Hematopoietic multipotent progenitor cell treated with erythropoietin and hydrocortisone succinate and interleukin-3 and kit ligand, for 8 days (in vitro differentiated cells): ENCODE measurements at places on chromosomes 6 and 20.

- peak; percentile 89 for DNase-seq
These were observed 95.5 kb upstream of the SCGN start for GRCh38 chr6:25556516-25556915.

DNA sequence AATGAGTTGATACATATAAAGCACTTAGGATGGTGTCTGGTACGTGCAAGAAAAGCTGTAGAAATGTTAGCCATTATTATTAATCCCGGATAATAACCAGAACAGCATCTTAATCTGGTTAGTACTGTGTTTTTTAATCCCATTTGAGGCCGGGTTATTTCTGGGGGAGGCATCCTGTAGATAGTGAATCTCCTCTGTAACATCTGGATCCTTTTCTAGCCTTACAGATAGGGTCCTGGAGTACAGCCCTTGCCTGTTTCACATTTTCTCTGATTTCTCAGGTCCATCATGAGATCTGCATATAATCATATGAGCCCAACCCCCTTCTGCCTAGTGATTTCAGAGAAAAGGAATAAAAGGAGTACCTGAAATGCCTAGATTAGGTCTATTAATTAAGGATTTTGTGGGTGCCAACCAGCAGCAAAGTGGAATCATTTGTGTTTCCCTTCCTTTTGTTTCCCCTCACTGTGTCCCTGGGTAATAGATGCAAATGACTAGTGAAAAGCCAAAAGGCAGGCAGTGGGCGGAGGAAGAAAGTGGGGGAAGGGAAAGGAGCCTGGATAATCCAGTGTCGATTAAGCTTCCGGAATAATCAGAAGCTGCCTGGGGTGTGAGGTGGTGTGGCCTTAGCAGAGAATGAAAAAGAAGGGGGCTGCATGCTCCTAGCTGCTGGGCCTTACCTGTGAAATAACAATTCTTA is 88.9 kb downstream of the SOBP start:
- no peak for DNase-seq

- no peak for DNase-seq
These were observed 61.8 kb upstream of the NEDD9 start for GRCh38 chr6:11294228-11294627.

GRCh38 chr6:39169448-39170344 is 54.7 kb upstream of the SAYSD1 start:
- no peak for DNase-seq

GRCh38 chr6:161482517-161482858 is 208.6 kb upstream of the AGPAT4 start:
- DNase-seq, result no peak

GRCh38 chr20:49306903-49307620 is 29.2 kb upstream of the ZNFX1 start:
- DNase-seq, result no peak

DNA sequence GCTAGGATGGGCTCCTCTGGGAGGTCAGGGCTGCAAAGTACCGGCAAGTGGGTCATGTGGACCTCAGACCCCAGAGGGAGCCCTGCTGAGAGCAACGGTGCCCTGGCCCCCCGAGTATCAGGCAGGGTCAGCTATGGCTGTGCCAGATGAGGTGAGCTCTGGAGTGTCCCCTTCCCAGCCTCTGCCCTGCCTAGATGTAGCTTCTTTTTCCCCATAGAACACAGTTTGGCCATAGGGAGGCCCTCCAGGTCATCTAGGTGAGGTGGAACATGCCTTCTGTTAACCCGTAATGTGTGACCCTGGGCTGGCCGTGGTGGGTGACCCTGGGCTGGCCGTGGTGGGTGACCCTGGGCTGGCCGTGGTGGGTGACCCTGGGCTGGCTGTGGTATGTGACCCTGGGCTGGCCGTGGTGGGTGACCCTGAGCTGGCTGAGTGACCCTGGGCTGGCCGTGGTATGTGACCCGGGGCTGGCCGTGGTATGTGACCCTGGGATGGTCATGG is 21.2 kb upstream of the PCMTD2 start:
- DNase-seq, result no peak

DNA sequence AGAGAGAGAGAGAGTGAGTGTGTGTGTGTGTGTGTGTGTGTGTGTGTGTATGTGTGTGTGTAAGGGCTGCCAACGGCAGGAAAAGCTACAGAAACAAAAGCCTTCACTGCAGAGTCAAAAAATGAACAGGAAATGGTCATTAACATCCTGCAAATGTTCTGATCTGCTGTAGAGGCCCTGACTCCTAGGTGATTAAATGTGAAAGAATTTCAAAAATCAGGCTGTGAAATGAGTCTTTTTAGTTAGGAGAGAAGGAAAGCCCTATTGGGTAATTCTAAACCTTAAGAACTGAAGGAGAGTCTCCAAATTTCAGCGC is 166.5 kb upstream of the MYLIP start:
- DNase-seq, result no peak

DNA sequence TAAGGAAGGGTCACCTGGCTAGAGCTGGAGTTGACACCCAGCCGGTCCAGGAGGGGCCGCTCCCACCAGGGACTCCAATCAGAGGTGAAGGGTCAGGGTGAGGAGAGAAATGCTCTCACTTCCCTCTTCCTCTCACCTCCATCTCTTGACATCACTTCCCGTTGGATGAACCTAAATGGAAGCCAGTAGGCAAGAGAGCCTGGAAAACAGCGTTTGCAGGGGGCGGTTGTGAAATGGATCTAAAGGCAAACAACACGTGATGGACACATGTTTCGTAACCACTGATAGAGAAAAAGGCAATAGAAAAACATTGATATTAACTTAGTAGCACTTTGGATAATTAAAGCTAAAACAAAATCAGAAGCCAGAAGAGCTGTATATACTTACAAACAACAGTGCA is 105.6 kb upstream of the FOXA2 start:
- DNase-seq, result no peak

- DNase-seq, result no peak
These were observed 26.7 kb downstream of the KAT14 start for GRCh38 chr20:18164356-18164755.

GRCh38 chr6:108557494-108558371 is 3.0 kb upstream of the FOXO3 start:
- DNase-seq, result peak; percentile 77

DNA sequence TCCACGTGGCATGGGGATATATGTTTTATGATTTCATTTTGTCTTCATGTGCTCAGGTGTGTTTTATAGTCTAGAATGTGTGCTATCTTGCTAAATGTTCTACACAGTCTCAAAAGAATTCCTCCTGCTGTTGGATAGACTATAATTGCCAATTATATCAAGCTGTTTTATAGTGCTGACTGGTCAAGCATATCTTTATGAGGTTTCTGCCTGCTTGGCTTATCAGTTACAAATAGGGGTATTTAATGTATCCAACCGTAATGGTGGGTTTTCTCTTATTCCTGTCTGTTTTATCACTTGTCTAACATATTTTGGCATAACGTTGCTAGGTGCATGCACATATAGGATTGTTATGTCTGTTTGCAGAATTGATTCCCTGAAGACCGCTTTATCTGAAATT is 201.3 kb downstream of the EYS start:
- DNase-seq, result no peak

DNA sequence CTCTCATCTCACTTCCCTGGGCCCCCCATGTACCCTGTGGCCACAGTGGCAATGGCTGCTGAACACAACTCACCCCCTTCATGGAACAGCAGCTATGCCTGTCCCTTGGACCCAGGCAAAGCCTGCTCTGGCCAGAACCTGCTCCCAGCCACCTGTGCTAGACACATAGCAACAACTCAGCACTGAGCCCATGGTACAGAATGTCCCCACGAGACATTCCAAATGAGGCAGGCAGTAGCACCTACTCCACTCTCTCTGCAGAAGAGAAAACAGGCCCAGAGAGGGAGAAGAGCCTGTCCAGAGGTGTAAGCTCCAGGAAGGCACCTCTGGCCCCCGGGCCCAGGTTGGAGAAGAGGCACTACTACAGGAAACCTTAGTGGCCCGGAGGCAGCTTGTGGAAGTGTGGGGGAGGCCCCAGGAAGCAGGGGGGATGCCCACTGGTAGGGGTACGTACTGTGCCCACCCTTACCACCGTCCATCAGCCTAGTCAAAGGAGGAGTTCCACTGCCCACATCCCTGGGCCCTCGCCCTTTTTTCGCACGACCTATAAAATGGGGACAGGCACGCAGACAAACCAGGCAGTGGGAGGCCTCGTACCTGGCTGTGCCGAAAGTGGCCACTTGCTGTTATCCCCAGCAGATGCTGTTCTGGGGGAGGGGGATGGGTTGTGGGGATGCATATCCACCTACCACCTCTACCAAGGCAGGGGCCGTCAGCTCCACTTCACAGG is 97.2 kb downstream of the ASXL1 start:
- DNase-seq, result no peak

DNA sequence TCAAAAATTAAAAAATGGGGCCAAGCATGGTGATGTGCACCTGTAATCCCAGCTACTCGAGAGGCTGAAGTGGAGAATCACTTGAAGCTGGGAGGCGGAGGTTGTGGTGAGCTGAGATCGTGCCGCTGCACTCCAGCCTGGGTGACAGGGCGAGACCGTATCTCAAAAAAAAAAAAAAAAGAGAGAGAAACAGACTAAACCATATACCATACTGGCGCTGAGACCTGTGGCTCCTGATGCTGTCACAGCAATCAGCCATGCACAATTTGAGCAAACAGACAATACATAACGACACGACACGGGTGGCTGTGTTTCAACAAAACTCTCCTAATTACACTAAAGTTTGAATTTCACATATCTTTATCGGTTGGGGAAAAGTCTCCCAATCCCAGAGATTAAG is 14.9 kb upstream of the CBFA2T2 start:
- no peak for DNase-seq

DNA sequence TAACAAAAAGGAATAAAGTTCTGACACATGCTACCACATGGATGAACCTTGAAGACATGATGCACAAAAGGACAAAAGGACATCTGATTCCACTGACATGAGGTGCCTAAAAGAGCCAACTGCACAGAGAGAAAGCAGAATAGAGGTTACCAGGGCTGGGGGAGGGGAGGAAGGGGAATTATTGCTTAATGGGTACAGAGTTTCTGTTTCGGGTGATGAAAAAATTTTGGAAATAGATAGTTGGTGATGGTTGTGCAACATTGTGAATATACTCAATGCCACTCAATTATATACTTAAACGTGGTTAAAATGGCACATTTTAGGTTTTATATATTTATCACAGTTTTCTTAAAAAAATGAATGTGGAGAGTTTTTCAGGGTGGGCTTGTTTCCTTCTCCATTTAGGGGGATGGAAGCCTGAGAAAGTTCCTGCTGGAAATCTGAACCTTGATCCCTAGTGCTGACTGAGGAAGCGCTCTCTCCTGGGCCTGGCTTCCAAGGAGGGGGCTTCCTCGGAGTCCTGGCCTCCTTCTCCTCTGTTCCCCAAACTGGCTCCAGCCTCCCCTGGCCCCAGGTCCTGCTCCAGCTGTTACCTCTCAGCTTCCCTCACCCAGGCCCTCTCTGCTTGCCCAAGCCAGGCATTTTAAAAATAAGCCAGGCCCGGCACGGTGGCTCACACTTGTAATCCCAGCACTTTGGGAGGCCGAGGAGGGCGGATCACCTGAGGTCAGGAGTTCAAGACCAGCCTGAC is 79.2 kb downstream of the NOL4L start:
- no peak for DNase-seq

DNA sequence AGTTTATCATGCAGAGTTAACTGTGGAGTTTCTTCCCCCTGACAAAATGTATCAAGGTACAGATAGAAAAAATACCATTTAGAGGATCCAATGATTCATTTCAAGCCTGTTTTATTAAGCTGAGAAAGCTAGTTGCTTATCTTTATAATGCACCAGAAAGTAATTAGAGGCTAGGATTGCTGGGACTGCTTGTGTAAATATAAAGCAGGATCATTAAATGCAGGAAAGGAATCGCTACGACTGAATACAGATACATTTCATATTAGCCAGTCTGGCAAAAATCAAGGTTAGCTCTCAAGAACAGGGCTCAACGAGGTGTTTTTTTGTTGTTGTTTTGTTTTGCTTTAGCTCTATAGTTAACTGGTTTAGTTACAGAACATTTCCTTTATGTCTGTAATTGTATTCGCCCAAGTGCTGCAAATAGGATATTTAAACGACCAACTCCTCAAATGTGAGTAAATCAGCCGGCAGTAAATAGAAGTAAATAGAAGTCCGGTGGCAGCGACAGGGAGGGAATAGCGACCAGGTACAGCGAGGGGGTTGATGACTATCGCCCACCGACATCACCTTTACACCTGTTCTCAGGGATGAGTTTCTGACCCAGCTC is 748 bp downstream of the UBE2J1 start:
- DNase-seq, result peak; percentile 23

DNA sequence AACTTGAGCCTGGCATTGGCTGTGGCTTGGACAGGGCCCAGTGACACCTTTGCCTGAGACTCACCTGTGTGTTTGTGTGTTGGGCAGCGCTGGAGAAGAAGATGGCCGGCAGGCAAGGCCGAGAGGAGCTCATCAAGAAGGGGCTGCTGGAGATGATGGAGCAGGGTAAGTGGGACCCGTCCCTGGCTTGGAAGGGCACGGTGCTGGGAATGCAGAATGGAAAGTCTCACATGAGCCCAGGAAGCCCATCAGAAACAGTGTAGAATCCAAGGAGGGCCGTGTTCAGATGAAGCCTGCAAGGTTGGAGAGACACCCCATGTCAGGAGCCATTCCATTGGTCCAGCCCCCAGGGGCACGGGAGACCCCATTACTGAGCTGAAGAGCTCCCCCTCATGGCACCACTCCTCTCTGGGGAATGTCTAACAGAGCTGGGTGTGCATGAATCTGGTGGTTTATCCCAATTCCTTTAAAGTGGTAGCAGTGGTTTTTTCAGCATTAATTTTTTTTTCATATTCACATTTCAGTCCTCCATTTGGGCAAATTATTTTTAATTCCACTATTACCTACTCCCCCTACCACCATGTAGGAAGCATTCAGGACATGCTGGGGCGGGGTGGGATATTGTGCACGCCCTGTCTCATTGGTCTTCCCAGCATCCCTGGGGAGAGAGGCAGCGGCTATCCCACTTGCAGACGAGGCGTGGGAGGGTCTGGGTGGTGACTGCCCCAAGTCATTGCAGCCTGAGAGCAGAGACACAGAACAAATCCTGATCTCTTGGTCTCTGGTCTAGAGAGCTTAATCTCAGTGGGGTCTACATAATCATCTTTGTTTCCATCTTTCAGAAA is 143.6 kb downstream of the PHACTR3 start:
- no peak for DNase-seq

- DNase-seq, result no peak
These were observed 12.9 kb upstream of the UQCC2 start for GRCh38 chr6:33724102-33725023.

DNA sequence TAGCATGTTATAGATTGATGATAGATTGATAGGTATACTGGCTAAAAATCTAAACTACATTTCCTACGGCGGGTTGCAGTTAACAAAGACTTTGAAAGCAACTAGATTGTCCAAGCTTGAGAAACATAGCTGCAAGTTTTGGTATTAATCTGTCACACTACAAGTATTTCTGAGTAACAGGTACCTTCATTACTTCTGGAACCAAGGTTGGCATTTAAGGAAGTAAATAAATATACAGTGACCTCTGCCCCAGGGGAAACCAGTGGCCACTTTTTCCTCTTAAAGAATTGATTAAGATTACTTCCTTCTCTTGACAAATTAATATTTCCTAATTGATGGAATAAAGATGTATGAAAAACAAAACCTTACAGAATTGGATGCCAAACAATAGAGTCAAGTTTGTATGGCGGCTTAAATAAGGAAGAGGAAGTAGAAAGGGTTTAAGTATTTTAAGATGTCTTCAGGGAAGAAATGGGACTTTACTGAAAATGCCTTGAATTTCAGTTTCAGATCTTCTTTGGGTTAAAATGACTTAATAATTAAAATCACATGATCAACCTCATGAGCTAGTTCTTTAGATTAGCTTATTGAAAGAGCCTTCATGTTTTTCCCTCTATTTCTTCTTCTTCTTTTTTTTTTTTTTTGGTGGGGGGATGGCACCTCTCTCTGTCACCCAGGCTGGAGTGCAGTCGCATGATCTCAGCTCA is 132.8 kb downstream of the DOK5 start:
- no peak for DNase-seq

GRCh38 chr20:9262653-9263194 is 193.8 kb downstream of the PLCB4 start:
- no peak for DNase-seq
